ENCODE measurements at places on chromosomes 7 and 10. TPM values are rescaled to one million over a fixed set of nuclear protein-coding genes. Genes with fewer than 3 reads are reported as not detected.

Gene HILPDA
- 5.6 TPM for total RNA-seq

Gene ARHGAP22
- 0.59 TPM for total RNA-seq

Gene SNCG
- total RNA-seq = 0.84 TPM

Gene SAMD9L
- 5.2 TPM for total RNA-seq

Gene ABCB4
- total RNA-seq = 6.7 TPM

Gene PPP1R3A
- total RNA-seq = not detected

Gene WBP1L
- total RNA-seq = 25.3 TPM

Gene AGR2
- total RNA-seq = 0.37 TPM

Gene PODXL
- total RNA-seq = 1.2 TPM

Gene PAX4
- total RNA-seq = not detected

Gene OPTN
- total RNA-seq = 41.6 TPM

Gene MBL2
- total RNA-seq = 36.2 TPM

Gene MRLN
- total RNA-seq = not detected

Gene CPA5
- not detected for total RNA-seq

Gene SH2B2
- 1.4 TPM for total RNA-seq

Gene TLL2
- total RNA-seq = 0.19 TPM

Gene VIPR2
- total RNA-seq = 0.17 TPM

Gene ANKRD30A
- not detected for total RNA-seq

Gene STAG3
- total RNA-seq = 0.28 TPM

Gene YKT6
- 22.0 TPM for total RNA-seq

Gene SPDYE1
- not detected for total RNA-seq

Gene CALML3
- not detected for total RNA-seq

Gene KCNH2
- total RNA-seq = 74.6 TPM

Gene PDCD11
- 20.9 TPM for total RNA-seq

Gene MYO3A
- total RNA-seq = 0.33 TPM

Gene EGFR
- 31.8 TPM for total RNA-seq

Gene ZNF33A
- 16.2 TPM for total RNA-seq

Gene BRAF
- total RNA-seq = 21.9 TPM

Gene TLX1
- 0.79 TPM for total RNA-seq

Gene NODAL
- total RNA-seq = not detected

Gene BAZ1B
- total RNA-seq = 30.7 TPM

Gene HOXA5
- total RNA-seq = 0.42 TPM

Gene TRIM4
- total RNA-seq = 23.0 TPM

Gene FBXO24
- total RNA-seq = 0.67 TPM

Gene GJD4
- total RNA-seq = not detected

Gene RET
- 0.33 TPM for total RNA-seq

Gene IFIT2
- 5.5 TPM for total RNA-seq

Gene MTURN
- 9.3 TPM for total RNA-seq

Gene LRRC61
- total RNA-seq = 17.2 TPM

Gene VWDE
- 0.59 TPM for total RNA-seq

Gene UBE2D1
- total RNA-seq = 6.7 TPM

Gene HTR5A
- not detected for total RNA-seq

Gene SEMA3D
- total RNA-seq = 1.2 TPM

Gene CLDN4
- total RNA-seq = 0.37 TPM

Gene PNLIPRP3
- total RNA-seq = not detected

Gene RAB18
- 28.4 TPM for total RNA-seq

Gene ZNF786
- total RNA-seq = 2.3 TPM

Gene LRMDA
- total RNA-seq = 12.2 TPM

Gene CD36
- total RNA-seq = 68.9 TPM

Gene FXYD4
- not detected for total RNA-seq

Gene INA
- not detected for total RNA-seq

Gene GBX1
- total RNA-seq = not detected

Gene CCDC3
- total RNA-seq = 6.6 TPM

Gene PHF14
- total RNA-seq = 24.4 TPM

Gene GIMAP8
- 9.4 TPM for total RNA-seq

Gene NRCAM
- total RNA-seq = 1.1 TPM

Gene TMEM225B
- 0.28 TPM for total RNA-seq

All from liver (tissue), 10 donors.